ENCODE measurements at places on chromosomes 12 and 14. TPM values are rescaled to one million over a fixed set of nuclear protein-coding genes. Genes with fewer than 3 reads are reported as not detected.

OASL gene
- 3.0 TPM for total RNA-seq

KLRG1 gene
- 0.45 TPM for total RNA-seq

ARHGEF40 gene
- total RNA-seq = 22.1 TPM

SOAT2 gene
- total RNA-seq = not detected

ASB2 gene
- 208 TPM for total RNA-seq

OGFOD2 gene
- total RNA-seq = 7.4 TPM

IFNG gene
- total RNA-seq = not detected

ERBB3 gene
- total RNA-seq = 25.3 TPM

NABP2 gene
- 34.7 TPM for total RNA-seq

SBNO1 gene
- total RNA-seq = 25.3 TPM

AMIGO2 gene
- total RNA-seq = 1.4 TPM

TAS2R30 gene
- 1.3 TPM for total RNA-seq

OSBPL8 gene
- 73.5 TPM for total RNA-seq

PAX9 gene
- 1.1 TPM for total RNA-seq

KRT82 gene
- total RNA-seq = not detected

OTOGL gene
- 1.2 TPM for total RNA-seq

TAS2R46 gene
- total RNA-seq = 5.8 TPM

GNG2 gene
- total RNA-seq = 17.5 TPM

CCDC177 gene
- not detected for total RNA-seq

CCND2 gene
- total RNA-seq = 106 TPM

BHLHE41 gene
- 5.3 TPM for total RNA-seq

LRRC9 gene
- not detected for total RNA-seq

CLECL1 gene
- not detected for total RNA-seq

PRH1 gene
- total RNA-seq = 14.1 TPM

IFNG-AS1 gene
- not detected for total RNA-seq

GUCY2C gene
- not detected for total RNA-seq

JAG2 gene
- total RNA-seq = 10.5 TPM

RBP5 gene
- 1.1 TPM for total RNA-seq

SLC4A8 gene
- 5.3 TPM for total RNA-seq

PRB2 gene
- not detected for total RNA-seq

CLEC4A gene
- 3.0 TPM for total RNA-seq

LMBR1L gene
- 17.6 TPM for total RNA-seq

ZNF891 gene
- 2.5 TPM for total RNA-seq

RNASE3 gene
- not detected for total RNA-seq

TAMALIN gene
- total RNA-seq = 11.8 TPM

INHBC gene
- not detected for total RNA-seq

GLS2 gene
- total RNA-seq = 1.1 TPM

CMTM5 gene
- total RNA-seq = not detected

WIF1 gene
- 3.0 TPM for total RNA-seq

NFATC4 gene
- total RNA-seq = 63.5 TPM

ZDHHC22 gene
- not detected for total RNA-seq

YEATS4 gene
- 16.8 TPM for total RNA-seq

PACS2 gene
- total RNA-seq = 73.3 TPM

KRT77 gene
- total RNA-seq = not detected

SNW1 gene
- 50.7 TPM for total RNA-seq

CYP46A1 gene
- total RNA-seq = 0.78 TPM

TCL1A gene
- not detected for total RNA-seq

SCN8A gene
- 0.69 TPM for total RNA-seq

TCTN1 gene
- 19.4 TPM for total RNA-seq

AQP6 gene
- not detected for total RNA-seq

RASSF3 gene
- total RNA-seq = 152 TPM

PTPRB gene
- 26.0 TPM for total RNA-seq

FGF6 gene
- not detected for total RNA-seq

KRT86 gene
- total RNA-seq = 1.7 TPM

PLCZ1 gene
- total RNA-seq = 0.93 TPM

LRTM2 gene
- total RNA-seq = not detected

All from gastroesophageal sphincter (tissue), 4 donors.